ENCODE measurements at places on chromosomes 4 and X.
A peak's percentile ranks its signal among the peaks of the same experiment; 100 is the strongest.

DNA sequence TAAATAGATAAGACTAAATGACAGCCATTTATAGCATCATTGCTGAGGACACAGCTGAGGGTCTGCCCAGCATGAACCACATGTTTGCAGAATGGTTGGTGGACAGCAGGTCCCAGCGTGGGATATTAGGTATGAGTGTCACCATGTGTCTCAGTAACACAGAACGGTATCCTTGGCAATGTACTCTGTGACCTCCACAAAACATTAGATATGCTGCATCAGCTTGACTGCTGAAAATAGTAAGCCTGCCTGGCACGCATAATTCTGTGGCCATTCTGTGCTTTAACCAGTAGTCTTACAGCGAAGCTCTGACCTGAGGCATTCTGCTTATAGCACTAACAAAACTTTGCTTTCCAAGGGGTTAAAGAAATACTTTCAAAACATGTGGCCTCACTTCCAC, 32.0 kb downstream of the LIMCH1 start:
- DNase-seq = no peak

- no peak for DNase-seq
Observed at GRCh38 chr4:26484516-26484915, 5.8 kb downstream of the CCKAR start.

- no peak for DNase-seq
Observed at GRCh38 chr4:54695788-54696187, 38.0 kb downstream of the KIT start.

GRCh38 chrX:109709129-109709631, 23.9 kb downstream of the ACSL4 start:
- DNase-seq = peak; percentile 68

DNA sequence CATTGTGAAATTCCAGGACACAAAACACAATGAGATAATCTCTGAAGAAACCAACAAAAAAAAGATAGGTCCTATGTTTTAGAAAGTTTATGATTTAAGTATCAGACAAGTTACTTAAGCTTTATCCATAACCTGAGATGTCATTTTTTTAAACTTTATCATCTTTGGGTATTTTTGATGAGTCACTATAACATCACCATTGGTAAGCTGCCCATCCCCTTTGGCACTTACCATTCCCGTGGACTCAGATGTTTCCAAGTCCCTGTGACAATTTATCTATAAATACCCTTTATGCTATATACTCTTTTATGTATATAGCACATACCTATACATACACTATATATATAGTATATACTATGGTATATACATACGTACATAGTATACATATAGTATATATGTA, 198.9 kb upstream of the GEMIN8 start:
- no peak for DNase-seq

DNA sequence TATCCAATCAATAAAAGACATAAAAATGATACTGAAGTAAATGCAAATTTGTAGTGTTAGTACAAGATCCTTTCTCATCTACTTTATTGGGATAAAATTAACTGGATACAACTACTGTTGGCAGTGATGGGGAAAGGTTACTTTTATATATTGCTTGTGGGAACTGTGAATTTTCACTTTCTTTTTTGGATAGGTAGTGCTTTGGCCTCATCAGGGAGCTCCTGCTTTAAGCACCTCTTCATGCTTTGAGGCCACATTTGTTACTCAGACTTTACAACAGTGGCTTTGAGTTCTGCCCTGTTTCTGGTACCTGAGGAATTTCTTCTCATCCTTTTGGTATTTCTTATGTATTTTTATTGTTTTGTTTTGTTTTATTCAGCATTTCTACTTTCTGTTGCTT, 316.8 kb upstream of the ZCCHC13 start:
- no peak for DNase-seq

- no peak for DNase-seq
Observed at GRCh38 chrX:21845096-21845495, 5.7 kb downstream of the MBTPS2 start.

- peak; percentile 17 for DNase-seq
Observed at GRCh38 chr4:110620691-110621327, 2.1 kb downstream of the PITX2 start.

DNA sequence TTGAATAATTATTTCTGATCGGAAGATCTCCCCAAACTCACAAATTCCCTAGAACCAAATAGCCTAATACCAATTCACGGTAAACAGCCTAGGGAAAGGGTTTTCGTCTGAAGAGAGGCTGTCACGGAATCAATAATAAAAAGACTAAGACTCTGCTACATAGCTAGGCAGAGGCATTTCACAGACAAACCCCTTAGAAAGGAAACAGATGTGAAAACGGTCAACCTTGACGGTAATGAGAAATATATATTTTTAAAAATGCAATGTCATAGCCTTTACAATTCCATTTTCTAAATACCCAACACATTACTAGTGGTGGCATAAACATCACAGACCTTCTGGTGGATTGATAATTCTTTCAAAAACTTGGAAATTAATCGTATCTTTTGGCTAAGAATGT, 28.4 kb downstream of the PROM1 start:
- DNase-seq = no peak

DNA sequence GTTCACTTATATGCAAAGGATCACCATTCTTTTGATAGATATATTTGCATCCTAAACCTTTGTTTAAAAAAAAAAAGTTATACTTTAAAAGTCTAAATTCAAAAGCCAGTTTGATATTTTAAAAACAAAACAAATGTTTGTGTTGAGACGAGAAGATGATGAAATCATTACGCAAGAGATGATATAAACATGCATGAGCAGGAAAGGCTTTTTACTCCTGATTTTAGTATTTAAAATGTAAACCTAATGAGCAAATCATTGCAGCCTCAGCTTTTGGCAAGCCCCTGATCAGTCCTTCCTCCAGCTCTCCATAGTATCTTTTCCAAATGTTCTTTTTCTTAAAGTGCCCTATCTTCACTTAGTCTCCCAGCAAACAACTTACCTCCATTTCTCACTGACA, 115.6 kb downstream of the ARAP2 start:
- DNase-seq = peak; percentile 33

- DNase-seq = peak; percentile 84
Observed at GRCh38 chrX:63250253-63250868, 100.8 kb downstream of the SPIN4 start.

GRCh38 chr4:71186566-71187403, 152.0 kb upstream of the SLC4A4 start:
- DNase-seq = no peak

Data from fibroblast of pulmonary artery (primary cell).